ENCODE measurements at places on chromosomes 2 and 18.

DNA sequence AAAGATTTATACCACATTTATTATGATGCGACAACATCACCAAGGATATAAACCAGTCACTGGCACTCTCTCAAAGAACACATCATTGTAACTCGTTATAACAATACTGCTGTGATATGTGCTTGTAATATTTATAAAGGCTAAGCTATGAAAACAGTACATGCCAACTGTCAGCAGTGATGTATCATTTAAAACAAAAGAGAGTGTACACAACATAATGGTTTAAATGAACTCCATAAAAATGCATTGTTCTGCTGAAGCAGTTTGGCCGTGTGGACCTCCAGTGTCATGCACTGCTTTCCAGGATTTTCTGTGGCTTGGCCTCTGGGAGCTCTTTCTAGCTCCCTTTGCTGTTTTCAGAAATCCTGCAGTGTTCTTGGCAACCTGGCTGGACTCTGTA is 215.6 kb downstream of the MTX2 start:
- no peak for DNase-seq

- no peak for DNase-seq
Measured at GRCh38 chr2:63093502-63093901, 42.9 kb downstream of the OTX1 start.

DNA sequence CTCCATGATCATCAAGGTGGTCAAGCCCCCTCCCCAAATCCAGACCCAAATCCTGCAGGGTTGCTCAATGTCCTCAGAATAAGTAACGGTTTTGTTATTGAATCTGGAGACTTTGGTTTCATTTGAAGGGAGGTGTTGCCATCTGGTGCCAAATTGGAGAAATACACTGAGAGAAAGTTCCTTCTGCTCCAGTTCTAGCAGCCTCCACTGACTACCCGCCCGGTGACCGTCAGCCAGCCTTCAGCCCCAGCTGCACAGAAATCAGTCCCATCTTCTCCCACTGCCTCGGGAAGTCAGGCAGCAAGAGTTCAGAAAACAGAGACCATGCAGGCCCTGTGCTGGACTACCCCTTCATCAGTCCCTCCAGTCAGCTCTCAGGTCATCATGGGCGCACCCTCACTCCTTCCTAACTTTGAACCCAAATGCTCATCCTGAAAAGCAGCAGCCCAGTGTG is 38.7 kb downstream of the PKDCC start:
- peak; percentile 27 for DNase-seq

DNA sequence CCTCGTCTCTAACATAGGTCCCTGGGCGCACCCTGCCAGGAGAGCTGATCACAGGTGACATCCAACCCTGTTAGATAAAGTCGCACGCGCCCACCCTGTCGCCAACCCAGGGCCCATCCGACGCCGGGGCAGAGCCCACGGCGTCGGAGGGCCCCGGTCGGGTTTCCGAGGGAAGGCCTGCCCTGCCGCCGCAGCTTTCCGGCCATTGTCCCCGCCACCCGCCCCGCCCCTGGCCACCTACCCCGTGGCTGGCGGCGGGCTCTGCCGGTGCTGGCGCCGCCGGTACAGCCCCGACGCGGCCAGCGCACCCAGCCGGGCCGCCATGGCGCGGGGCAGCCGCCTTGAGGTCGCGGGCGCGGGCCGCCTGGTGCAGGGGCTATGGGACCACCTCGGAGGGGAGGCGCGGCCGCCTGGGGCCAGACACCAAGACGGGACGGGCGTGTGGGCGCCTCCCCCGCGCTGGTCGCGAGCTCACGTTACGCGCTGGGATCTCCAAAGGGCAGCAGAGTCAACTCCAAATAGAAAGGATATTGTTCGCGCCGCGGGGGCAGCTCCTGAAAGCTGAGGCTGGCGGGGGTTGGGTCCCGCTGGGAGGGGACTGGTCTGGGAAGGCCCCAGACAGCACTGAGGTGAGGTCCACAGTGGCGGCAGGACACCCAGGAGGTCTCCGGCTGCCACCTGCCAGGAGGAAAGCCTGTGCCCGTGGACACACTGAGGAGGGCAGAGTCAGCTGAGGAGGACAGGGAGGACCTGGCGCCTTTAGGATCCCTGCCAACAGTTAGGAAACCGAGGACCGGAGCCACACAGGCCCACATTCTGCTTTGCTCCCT is 11.1 kb downstream of the LIMS2 start:
- no peak for DNase-seq

- DNase-seq = peak; percentile 17
Measured at GRCh38 chr18:41974796-41975201, 19.8 kb downstream of the PIK3C3 start.

DNA sequence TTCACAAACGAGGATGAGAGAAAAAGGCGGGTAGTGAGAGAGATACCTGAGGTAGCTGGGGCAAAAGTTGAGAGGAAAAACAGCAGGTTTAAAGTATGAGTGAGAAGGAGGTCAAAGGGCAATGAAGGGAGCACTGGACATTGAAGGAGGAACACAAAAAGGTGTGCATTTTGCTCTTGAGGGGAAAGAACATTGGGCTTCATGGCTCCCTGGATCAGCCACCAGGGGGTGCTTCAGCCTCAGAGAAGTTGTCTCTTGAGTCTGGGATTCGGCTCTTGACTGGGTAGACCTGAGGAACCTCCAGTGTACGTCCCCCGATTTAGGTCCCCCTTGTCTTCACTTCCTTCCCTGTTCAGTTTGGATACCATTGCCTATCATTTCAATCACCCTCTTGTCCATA is 128.5 kb downstream of the RAPGEF4 start:
- DNase-seq = peak; percentile 70

- no peak for DNase-seq
Measured at GRCh38 chr2:3305952-3306351, 71.7 kb downstream of the EIPR1 start.

DNA sequence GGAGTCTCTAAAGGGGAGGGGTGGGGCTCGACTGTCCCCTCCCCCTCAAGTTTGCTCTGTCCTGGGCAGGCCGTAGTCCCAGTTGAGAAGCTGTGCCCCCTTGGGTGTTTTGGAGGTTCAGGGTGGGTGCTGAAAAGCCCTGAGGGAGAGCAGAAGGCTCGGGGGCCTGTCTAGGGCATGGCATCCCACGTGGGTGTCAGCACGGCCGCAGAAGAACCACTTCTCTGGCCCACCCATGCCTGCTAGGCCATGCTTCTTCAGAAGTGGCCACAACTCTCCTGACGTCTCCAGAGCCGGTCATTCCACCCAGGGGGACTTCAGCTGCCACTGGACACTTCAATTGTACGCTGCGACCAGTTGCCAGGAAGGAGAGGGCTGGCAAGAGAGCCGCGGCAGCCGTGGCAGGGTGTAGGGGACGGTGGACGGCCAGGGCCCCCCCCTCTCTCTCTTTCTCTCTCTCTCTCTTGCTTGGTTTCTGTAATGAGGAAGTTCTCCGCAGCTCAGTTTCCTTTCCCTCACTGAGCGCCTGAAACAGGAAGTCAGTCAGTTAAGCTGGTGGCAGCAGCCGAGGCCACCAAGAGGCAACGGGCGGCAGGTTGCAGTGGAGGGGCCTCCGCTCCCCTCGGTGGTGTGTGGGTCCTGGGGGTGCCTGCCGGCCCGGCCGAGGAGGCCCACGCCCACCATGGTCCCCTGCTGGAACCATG is at the start of gene INPP5D:
INPP5D (plus strand) TSS at position 546 of the 704 bp plus-strand sequence; CDS start at position 683, 137 bp downstream.
- DNase-seq = peak; percentile 75

GRCh38 chr18:904218-905090 is at the start of gene ADCYAP1:
TSS of gene ADCYAP1 (plus strand) at chr18:904871. CDS start at chr18:905387, 516 bp downstream.
- DNase-seq = peak; percentile 4

GRCh38 chr2:165640247-165640929 is 153.7 kb downstream of the GALNT3 start:
- no peak for DNase-seq
